ENCODE measurements at places on chromosomes 16 and 17. TPM values are rescaled to one million over a fixed set of nuclear protein-coding genes. Genes with fewer than 3 reads are reported as not detected.

SMURF2 gene
- total RNA-seq = 84.8 TPM

KRTAP1-5 gene
- not detected for total RNA-seq

CDH13 gene
- total RNA-seq = 44.4 TPM

SLC38A8 gene
- 6.6 TPM for total RNA-seq

TOP2A gene
- total RNA-seq = 62.8 TPM

KPNB1 gene
- total RNA-seq = 248 TPM

ITGAL gene
- total RNA-seq = 3.8 TPM

TBC1D3G gene
- 2.2 TPM for total RNA-seq

EFCAB13 gene
- total RNA-seq = 24.7 TPM

CLEC18A gene
- 6.9 TPM for total RNA-seq

ABAT gene
- 42.9 TPM for total RNA-seq

GRAPL gene
- 2.6 TPM for total RNA-seq

DNAH9 gene
- 3.4 TPM for total RNA-seq
